ENCODE measurements at places on chromosomes 3 and 15.
A peak's percentile ranks its signal among the peaks of the same experiment; 100 is the strongest.

DNA sequence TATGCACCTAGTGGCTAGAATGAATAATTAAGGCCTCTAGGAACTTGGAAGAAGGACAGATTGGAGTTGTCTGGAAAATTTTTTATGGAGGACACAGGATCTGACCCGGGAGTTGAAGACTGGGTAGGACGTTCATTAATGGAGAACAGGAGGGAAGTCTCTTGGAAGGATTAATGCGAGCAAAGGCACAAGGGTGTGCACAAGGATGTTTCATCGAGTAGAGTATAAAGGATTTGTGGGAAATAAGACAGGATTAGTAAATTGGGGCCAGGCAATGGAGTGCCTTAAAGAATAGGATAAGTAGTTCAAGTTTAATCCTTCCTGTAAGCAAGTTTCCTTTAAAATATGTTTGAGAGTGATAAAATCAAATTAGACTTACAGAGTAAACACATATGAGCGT, 14.6 kb downstream of the LMOD3 start:
- DNase-seq, result no peak

DNA sequence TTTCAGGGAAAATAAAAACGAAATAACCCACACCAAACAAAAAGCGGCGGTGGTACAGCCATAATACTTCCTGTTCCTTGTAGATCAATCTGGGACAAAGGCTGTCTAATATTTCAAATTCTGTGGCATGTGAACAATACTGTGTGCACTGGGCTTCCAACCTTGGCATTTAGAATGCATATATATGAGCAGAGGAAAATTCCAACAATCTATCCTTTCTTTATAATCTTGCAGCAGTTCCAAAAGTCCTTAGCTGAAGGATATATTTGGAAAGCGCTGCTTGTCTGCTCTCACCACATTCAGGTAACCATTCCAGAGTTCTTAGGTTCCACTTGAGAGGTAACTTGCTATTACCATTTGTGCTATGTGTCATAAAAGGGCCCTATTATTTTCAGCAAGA, 231.8 kb downstream of the RBMS3 start:
- DNase-seq, result no peak

DNA sequence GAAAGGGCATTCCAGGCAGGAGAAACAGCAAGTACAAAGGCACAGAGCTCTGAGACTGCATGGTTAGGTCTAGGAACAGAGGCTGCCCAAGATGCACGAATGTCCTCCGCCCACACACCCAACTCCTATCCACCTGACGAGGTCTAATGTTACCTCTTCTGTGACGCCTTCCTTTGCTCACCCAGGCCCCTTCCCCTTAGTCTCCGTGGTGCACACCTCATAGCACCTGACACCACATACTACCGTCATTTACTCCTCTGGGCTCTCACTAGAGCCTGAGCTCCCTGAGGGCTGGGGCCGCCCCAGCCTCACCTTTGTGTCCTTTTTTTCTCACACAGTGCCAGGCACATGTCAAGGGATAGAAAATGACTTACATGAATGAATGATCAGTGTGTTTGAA, 31.0 kb upstream of the RASGRF1 start:
- no peak for DNase-seq

DNA sequence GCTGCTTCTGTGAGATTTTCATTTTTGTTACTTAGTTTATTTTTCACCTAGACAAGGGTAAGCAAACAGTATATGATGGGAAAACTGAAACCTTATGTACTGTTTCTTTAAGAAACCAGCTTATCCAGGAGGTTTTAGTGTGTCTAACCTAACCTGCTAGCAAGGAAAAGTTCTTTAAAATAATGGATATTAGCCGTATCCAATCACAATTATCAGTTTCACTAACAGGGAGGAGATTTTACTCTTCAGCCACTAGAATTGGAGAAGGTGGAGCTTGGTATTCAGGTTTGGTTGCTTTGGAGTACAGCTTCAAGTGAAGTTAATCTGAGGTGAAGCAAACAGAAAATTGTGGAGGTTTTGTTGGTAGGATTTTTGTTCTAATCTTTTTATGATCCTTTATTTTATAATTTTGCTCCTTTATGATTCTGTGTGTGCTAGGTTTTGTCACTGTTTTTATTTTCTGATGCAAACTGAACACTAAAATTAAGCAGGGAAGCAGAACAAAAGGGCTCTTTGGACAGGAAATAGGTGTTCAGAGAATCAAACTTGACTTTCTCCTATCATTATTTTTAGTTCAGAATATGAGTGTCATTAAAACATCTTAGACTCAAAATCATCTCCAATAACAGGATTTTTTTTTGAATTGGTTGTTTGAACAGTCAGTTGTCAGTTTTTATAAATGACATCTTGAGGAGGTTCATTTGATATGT, 13.0 kb downstream of the ZFAND6 start:
- peak; percentile 72 for DNase-seq

DNA sequence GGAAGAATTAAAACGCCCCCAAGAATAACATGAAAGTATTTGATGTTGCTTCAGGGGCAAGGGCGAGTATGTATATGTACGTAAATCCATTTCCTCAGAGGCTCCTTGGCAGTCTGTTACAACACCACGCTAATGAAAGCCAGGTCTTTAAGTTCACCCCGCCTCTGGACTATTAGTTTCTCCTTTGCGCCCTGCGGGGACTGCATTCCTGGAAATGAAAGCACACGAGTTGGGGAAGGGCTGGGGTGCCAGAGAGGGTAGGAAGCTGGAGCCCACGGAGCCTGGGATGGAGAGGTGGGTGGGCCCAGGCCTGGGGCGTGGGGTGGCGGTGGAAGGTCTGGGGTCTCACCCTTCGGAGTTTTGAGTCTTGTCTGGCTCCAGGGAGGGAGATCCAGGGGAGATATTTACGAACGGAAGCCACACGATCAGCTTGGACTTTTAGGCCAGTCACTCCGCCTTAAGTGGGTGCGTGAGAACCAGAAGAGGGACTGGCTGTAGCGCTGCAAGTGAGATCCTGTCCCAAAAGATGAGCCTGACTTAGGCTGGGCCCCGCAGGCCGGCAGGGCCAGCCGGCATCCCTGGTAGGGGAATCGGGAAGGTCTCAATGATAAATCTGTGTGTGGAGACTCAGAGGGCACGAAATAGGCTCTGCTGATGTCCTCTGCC, 1.6 kb upstream of the PLCL2 start:
- DNase-seq, result no peak

- no peak for DNase-seq
These were observed 8.4 kb downstream of the PIK3R4 start for GRCh38 chr3:130738241-130738640.
